ENCODE measurements at places on chromosomes 2 and 18.

DNA sequence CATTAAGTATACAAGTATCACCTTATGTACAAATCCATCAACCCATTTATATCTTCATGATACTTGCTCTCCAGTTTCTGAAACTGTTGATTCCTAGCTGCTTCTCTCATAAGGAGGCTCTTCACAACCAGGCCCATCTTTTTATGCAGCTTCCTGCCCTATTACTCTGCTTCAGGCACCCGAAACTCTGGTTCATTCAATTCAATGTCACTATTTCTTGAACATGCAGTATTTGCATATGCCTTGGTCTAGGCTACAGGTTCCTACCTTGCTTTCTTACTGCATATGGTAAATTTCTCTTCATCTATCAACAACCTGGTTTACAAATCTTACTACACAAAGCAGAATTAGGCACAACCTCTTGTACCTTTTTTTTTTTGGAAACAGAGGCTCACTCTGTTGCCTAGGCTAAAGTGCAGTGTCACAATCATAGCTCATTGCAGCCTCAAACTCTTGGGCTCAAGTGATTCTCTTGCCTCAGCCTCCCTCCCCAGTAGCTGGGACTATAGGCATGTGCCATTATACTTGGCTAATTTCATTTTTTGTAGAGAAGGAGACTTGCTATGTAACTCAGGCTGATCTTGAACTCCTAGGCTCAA, 2.7 kb upstream of the CDKL4 start:
- DNase-seq = no peak

DNA sequence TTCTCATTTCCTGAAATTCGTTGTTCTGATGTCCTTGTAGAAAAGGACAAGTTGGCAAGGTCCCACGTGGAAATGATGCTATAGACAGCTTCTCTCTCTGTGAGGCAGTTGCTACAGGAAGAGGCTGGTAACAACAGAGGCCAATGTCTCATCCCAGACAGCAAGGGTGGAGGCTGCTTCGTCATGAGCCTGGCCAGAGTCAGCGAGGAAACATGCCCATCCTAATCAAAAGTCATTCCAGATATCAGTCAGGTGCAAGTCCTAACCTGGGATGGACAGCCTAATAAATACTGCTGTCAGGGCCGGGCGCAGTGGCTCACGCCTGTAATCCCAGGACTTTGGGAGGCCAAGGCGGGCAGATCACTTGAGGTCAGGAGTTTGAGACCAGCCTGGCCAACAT, 6.4 kb upstream of the SMAD7 start:
- no peak for DNase-seq

DNA sequence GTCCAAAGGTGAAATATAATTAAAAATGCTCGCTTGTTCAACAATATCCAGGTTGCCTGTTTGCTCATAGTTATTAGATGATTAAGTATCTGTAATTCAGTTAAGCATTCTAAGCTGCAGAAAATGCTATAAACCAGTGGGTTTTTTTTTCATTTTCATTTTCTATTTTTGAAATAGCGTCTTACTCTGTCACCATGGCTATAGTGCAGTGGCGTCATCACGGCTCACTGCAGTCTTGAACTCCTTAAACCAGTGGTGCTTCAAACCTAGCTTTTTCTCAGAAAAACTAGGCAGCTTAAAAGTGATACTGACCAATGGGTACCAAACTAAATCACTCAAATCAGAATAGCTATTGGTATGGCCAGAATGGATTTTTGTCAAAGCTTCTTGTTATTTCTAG, 925.2 kb downstream of the TSN start:
- no peak for DNase-seq

DNA sequence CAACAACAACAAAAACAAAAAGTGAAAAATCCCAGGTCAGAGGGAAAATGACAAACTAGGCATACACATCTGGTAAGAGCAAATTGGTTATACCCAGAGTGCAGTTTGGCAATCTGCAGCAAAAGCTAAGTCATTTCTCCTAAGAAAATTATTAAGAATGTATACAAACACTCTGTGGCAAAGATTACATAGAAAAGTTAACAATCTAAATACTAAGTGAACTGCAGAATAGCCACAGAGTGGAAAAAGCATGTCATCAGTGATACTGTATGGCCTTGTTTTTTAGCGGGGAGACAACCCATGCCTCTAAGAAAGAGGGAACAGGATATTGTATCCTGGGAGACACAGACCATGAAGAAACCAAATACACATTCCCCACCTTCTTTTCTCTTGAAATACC, 136.0 kb upstream of the ITGB6 start:
- no peak for DNase-seq

DNA sequence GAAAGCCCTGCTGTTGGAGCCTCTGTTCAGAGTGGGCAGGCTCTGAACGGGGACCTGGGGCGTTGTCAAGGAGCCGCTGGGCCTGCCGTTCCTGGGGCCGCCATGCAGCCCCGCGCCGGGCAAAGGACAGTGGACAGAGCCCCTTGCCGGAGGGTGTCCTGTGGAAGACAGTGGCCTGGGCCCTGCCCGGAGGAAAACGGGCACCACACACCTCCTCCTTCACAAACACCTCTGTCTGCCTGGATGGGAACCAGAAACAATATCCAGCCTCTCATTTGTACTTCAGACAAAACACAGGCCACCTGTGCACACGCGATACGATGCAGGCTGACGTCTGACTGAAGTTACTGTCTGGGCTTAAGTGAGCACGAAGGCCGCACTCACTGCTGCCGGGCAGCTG, 233.7 kb downstream of the TWIST2 start:
- DNase-seq = no peak

- no peak for DNase-seq
Measured at GRCh38 chr18:77006305-77007175, 126.0 kb downstream of the MBP start.
